T-cell (primary cell): ENCODE measurements at places on chromosomes 4 and X.

DNA sequence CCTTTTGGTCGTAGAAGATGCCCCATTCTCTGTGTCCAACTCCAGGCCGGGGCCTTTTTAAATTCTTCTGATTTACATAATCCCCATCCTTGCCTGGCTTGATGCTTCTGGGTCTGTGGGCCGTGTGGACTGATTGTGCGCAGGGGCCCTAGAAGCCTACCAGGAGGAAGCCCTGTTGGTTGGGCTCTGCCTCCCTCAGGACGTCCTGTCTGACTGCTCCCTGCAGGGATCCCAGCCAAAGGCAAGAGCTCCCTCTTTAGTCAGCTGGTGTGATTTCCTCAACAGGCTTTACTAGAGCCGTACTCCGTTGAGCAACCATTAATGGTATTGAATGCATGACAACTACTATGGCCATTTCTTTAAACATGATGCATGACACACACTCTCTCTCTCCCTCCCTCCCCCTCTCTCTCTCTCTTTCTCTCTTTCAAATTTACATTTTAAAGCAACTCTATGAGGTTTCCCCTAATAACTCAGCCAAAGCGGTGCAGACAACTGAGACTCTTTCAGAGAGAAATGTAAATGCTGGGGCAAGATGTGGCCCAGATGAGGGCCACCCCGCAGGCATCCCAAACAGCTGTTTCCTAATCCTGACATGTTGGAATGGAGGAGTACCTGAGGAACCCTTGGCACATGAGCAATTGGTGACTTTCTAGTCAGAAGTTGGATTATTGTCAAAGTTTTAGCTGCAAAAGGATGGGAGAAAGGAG lies 117.3 kb downstream of the DRD5 start:
- DNase-seq = no peak

- DNase-seq = no peak
Observed at GRCh38 chr4:14924076-14924811, 78.0 kb upstream of the CPEB2 start.

DNA sequence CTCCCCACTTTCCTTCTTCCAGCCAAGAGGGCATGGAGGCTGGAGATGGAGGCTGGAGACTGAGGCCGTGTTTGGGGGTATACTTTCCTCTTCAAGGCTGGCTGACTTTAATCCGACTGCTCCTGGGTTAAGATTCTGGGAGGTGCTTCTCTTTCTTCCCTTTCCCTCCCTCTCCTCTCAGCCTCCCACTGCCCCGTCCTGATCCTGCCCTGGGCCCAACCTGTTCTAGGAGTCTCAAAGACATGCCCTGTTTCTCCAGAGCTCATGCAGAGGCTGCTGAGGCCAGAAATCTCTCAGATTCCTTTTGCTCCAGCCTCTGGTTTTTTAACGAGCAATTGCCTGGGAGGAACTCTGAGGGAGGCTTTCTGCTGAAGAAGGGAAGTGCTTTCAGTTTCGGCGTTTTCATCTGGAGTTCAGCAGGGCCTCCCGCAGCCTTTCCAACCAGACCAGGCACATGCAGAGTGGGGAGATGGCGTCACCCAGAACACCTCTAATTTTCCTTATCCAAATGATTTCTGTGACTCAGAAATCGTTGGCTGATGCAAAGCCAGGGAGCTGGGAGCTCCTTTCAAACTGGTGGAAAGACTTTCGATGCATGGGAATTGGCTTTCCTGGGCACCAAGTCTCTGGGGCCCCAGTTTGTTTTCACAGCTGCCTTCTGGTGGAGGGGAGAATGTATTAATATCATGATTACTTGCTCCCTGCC lies 34.5 kb upstream of the FAM9C start:
- no peak for DNase-seq

GRCh38 chrX:66021765-66022631 lies 17.9 kb downstream of the VSIG4 start:
- DNase-seq = no peak

DNA sequence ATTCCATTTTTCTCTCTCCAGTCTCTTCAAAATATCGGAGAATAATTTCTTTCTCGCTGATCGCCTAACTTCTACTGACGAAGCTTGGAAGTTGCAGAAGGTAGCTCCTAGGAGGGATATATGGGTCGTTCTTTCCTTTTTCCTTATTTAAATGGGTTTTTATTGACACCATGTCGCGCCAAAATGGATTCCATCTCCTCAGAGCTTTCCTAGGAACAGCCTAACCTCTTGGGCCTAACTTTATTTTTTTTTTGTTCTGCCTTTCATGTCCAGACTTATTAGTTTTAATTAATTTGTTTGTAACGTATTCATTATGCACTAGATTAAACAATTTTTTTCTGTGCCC lies 359.4 kb upstream of the ZCCHC13 start:
- DNase-seq = no peak
